ENCODE measurements at places on chromosomes 5 and 9.

DNA sequence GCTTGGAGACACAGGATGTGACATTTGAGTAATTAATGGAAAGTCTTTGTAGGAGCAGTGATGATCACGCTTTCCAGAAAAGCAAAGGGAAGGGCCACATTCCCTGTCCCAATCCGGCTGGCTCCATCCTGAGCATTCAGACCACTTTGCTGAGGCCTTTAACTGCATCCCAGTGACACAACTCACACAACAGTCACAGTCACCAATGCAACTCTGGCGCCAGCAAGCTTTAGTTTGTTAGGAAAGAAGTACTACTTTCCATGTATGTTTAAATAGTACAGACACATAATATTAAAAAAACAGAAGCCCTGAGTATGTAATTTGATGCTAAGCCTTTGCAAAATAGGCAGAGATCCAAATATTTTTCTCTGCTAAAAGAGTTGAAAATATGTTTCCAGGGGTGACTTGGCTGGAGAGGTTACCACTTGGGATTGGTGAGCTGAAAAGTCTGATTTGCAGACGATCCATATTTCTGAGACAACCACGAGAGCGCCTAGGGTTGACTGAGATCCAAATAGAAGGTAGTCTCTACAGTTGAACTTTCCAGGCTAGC lies 31.7 kb upstream of the GAS1 start:
- no peak for DNase-seq

DNA sequence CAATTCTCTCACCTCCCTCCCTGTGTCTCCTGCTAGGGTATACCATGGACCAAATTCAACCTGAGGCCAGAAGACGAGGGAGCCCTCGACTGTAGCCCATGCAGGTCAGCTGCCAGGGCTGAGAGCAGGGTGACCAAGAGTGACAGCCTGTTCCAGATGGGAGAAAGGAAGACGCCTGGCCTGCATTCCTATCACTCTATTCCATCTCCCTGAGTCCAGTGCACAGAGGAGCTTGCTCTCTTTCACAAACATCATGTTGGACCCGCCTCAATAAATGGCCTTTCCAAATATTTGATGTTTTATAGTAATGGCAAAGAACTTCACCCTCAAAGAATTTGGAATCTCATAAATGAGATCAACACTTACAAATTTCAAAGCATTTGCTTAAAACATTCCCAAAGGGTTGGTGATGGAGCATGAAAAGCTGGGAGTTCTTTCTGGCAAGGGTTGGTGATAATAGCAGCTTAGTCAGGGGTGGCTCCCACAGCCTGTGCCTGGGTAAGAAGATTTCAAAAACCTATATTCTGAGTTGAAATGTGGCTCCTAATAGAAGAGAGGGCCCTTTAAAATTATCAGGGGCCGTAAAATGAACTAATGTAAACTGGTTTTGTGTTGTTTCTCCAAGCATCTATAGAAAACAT lies 393.1 kb downstream of the EFNA5 start:
- no peak for DNase-seq

DNA sequence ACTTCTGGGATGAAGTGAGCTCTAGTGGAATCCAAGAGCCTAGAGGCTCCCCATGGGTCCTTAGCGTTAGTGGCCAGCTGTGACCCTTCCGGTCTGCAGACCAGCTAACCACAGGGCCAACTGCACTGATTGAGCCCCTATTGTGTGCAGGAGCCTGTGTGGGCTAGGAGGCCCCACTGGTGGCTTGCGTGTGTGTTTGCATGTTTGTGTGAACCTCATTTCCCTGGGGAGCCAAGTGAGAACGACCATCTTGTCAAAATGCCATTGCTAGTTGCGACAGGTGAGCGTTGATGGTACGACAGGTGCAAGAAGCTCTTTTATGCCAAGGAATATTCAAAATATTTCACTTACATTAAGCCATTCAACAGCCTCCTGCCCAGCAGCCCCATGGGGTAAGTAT lies 44.1 kb upstream of the ANKRD33B start:
- no peak for DNase-seq

DNA sequence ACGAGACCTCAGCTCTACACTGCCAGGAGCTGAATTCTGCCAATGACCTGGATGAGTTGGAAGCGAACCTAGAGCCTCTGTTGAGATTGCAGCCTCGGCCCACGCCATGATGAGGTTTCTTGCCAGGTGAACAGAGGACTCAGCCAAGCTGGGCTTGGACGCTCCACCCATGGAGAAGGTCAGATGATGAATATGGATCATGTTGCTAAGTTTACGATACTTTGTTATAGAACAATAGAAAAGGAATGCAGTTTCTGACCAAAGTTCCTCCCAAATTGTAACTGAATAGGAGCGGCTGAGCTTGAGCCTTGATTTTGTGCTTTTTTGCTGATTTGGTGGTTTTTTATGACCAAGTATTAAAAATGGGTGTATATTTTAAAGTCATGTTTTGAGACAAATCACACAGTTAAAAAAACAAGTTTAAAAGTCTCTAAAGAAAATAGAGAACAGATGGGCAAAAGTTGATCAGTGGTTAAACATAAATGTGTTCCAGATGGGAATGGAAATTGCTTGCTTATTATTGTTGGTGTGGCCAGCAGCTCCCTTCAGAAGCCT lies 32.9 kb downstream of the ROPN1L start:
- DNase-seq: no peak

- DNase-seq: no peak
These were observed 51.1 kb upstream of the MVB12B start for GRCh38 chr9:126275386-126276001.

GRCh38 chr9:136787690-136788400 lies 3.3 kb upstream of the TMEM141 start:
- peak; percentile 85 for DNase-seq

GRCh38 chr5:143080982-143081381 lies 310.8 kb downstream of the ARHGAP26 start:
- no peak for DNase-seq

- DNase-seq: no peak
These were observed 208.5 kb downstream of the TMEM161B start for GRCh38 chr5:88060194-88060593.

- no peak for DNase-seq
These were observed 186.8 kb upstream of the NFIB start for GRCh38 chr9:14500705-14501104.

- DNase-seq: no peak
These were observed 599.8 kb downstream of the PDE4D start for GRCh38 chr5:59293700-59294099.

GRCh38 chr5:108634010-108634616 lies 113.6 kb upstream of the FER start:
- no peak for DNase-seq

DNA sequence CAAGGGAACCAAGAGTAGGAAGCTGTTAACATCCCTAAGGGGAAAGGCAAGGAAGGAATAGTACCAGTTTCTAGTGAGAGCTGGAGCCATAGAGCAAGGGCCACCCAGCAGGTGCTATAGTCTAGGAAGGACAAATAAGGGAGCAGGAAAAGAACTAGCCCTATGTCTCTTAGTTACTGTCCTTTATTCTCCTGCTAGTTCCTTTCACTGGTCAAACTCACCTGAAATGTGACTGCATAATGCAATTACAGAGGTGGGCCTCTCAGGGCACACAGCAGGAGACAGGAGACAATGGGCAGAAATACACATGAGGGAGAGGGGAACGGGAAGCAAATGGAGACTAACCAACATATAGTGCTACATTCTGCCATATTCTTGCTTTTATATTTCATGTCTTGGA lies 26.7 kb upstream of the FRMPD1 start:
- no peak for DNase-seq

DNA sequence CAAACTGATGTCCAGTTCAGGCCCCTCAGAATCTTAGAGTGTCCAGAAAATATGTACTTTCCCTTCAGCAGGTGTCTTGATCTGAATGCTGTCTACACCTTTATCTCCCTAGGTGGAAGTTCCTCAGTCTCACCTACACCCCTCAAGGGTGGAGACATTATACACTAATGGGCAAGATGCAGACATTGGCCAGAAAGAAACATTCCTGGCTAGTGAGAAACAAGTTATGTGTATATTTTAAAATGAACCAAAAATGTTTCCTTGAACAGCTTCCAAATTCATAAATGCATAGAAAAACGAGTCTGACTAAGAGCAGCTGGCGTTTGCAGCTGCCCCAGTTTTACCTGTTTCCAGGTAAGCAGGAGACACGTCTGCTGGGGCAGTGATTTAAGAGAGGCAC lies 140.5 kb upstream of the IRX4 start:
- no peak for DNase-seq

DNA sequence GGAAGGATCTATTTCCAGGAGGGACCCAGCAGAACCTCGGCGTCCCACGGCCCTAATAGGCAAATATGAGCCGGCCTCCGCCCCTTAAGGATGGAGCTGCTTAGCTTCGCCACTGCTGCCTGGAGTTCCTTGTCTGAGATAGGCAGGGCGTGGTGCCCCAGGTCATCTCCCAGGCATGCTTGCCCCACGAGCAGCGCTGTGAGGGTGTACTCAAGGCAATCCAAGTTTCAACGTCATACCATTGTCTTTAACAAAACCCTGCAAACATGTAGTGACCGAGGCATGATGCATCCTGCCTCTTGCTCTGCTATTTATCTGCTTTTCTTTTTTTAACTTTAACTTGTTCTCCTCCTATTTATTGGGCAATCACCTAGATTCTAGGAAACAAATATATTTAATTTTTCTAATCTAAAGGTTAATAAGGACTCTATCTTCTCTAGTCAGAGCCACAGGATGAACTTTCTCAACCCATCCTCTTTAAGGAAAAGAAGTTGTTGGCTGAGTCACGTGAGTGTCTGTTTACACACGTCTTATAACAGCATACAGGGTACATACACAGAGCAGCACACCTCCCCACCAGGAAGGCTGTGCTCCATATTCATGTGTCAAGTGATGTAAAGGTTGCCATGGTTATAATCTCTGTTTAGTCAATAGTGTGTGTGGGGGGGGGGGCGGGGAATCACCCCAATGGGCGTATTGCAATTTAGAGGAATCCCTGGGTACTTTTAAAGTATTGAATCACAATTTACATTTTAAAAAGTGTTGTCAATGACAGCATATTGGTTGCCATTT lies 27.3 kb upstream of the ZSWIM6 start:
- DNase-seq: peak; percentile 51

DNA sequence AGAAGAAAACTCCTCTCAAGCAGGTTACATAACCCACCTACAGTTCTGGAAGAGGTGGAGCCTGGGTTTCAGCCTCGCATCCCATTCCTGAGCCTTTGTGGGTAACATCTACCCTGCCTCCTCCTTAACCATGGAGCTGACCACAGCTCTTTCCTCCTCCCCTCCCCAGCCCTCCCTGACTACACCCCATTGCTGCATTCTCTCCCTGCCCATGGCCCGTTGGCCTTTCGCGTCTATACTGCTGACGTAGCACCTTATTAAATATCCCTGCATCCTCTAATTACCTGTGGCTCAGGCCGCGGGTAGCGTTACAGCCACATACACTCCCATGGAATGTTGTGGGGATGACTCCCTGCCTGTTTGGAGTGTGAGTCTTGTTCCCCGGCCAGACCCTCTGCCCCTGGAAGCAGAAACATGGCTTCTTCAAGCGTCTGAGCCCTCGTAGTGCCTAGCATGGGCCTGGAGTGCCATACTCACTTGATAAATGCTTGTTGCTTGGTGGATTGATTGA lies 72.8 kb downstream of the WWC1 start:
- DNase-seq: no peak

DNA sequence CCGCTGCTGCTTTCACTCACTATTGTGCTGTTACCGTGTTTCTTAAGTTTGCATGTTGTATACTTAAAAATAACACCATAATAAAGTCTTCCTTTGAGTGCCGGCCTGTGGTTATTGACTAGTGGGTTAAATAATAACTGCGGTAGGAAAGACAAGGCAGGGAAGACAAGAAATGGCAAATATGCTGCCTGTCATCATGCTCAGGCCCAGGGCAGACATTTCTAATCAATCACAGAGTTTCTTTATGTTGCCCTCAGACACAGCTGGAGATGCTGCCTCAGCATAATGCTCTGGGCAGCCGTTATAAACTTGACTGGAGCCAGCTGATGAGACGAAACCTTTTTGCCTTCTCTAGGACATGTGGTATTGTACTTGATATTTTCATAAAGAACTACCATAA lies 215.0 kb downstream of the GAPVD1 start:
- DNase-seq: no peak

DNA sequence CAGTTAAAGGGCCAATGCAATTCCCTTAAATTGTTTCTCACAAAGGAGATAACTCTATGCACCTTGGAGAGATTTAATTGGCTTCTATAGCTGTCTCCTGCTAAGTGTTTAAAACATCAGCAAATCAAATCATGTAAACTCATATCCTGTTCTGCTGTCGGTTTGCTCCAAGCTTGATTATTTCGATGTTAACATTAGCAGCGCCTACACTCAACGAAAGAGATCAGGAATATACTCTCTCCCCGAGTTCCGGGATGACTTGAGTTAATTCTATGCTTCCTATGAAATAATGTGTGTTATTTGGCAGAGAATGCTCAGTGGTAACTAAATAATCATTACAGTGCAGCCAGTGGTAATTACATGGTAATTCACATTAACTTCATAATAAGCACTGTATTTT lies 338.6 kb downstream of the EBF1 start:
- no peak for DNase-seq

DNA sequence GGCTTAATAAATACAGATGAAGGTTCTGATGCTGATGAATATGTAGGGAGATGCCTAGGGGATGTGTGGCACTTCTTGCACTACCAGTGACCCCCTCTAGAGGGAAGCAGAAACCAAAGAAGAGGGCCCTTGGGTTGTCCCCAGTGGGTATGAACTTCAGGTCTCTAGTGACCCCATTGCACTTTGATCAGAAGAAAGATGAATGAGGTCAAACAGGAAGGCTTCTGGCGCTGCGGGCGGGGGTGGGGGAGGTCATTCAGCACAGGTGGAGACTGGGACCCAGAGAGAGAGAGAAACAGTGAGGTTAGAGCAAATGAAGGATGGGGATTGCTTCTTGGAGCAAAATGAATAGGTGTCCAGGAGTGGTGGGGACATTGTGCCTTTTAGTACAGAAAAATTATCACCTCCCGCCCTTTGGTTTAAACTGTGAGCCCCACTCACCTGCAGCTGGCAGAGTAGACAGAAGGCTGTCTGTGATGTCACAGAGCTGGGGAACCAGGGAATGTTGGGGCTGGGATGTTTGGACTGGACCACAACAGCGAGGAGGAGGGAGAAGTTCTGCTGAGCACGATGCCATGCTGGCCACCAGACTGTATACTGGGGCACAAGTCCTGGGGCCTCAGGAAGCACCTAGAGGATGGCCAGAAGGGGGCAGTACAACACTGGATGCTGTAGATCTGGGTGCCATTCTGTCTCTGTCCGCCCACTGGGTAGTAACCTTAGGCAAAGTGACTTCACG lies at the start of gene TEX48:
Gene TEX48, minus strand, starts transcription at position 599 of the 739 bp plus-strand sequence. CDS start 10,469 bp downstream, outside the sequence.
- DNase-seq: peak; percentile 78

All from RKO (cell line).